ENCODE measurements at places on chromosomes 7 and 10.

- DNase-seq, result no peak
Observed at GRCh38 chr7:77661816-77662215, 34.4 kb upstream of the RSBN1L start.

- DNase-seq, result no peak
Observed at GRCh38 chr10:93083743-93084539, 10.2 kb downstream of the CYP26A1 start.

DNA sequence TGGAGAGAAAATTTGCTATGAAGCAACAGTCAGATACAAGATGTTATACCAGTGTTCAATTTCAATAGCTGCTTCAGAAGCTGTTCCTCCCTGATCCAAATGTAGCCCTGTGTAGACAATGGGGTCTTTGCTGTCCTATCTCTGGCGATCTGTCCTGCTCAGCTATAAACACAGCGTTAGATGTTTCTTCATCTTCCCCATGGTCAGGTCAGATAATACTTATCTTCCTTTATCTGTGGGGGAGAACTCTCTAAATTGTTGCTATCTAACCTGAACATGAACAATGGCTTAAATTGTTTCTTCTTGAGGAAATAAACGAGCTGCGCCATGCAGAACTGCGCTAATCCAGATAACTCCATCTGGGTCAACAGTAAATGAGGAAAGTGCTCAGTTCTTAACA is 15.6 kb upstream of the KIAA1217 start:
- no peak for DNase-seq

DNA sequence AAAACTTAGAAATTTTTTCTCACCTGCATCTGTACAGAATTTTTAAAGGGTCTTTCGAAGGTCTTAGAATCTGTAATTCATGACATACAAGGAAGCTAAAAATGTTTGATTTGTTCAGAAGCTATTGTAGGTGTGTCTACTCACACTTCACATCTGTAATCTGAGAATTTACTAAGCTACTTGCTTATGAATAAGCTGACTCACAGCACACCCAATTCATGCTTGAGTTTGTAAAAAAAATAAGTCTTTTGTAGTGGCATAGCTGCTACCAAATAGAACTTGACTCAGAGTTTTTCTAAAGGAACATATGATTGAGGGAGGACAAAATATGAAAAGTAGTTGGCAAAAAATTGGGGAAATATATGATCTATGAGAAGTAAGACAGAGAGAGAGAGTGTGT is 12.7 kb upstream of the AGR2 start:
- no peak for DNase-seq

DNA sequence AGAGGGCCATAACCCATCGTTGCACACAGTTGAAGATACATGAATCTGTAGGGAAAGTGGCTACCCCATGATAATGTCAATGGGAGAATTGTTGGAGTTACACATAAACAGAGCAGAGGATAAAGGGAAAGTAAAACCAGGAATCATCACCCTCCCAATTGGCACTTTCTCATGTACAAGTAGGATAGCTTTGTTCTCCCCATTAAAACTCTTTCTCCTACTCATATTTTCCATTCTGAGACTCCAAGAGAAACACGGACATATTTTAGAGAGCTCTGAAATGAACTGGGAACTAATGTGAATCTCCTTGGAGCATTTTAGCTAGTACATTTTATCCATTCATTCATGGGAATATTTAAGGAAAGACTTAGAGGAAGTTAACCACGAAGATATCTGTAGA is 17.2 kb upstream of the LRRC17 start:
- DNase-seq, result no peak

GRCh38 chr7:120475994-120476393 is 203.0 kb downstream of the KCND2 start:
- DNase-seq, result no peak

Data from body of pancreas (tissue), 4 donors.